ENCODE measurements at places on chromosomes 4 and X. TPM values are rescaled to one million over a fixed set of nuclear protein-coding genes. Genes with fewer than 3 reads are reported as not detected.
A peak's percentile ranks its signal among the peaks of the same experiment; 100 is the strongest.

- DNase-seq, result peak; percentile 71
Measured at GRCh38 chr4:40309250-40309774, 25.8 kb upstream of the CHRNA9 start.

GRCh38 chr4:22790631-22791030 is 97.9 kb downstream of the GBA3 start:
- DNase-seq, result no peak

GRCh38 chr4:38867478-38868058 is at the start of gene FAM114A1:
Gene FAM114A1 (plus strand): TSS chr4:38867806. CDS start chr4:38878079, 10,273 bp downstream.
- peak; percentile 98 for DNase-seq

DNA sequence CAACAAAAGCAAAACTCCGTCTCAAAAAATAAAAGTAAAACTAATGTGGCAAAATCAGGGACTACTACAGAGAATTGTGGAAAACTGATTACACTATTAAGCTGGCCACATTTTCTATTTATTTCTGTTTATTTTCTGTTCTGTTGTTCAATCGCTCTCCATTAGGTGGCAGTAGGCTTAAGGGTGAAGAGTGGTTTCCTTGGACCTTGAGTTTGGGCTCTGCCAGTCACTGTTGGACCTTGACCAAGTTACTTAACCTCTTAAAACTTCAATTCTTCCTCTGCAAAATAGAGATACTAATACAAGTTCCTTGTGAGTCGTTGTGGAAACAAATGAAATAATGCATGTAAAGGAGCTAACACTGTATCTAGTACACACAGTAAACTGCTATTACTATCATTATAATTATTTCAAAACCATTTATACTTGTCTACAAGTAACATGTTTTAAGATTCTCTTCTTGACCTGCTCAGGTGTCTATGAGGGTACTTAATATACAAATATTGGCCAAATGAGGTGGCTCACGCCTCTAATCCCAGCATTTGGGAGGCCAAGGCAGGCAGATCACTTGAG is 15.2 kb downstream of the HSD17B11 start:
- DNase-seq, result peak; percentile 60

DNA sequence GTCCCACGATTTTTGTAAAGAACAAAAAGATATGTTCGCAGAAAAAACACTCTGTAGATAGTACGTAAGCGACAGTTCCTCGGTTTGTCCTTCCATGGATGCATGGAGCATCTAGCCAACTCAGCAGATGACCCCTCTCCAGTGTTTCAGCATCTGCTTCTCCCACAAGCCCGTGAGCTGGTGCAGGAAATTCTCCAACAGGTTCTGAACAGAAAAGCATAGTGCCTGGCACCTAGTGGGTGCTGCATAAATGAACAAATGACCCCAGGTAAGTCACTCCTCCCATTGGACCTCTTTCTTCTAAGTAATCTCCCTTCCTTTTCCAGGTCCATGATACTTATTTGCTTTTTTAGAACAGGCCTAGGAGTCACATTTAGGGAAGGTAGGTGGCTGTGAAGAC is 966 bp upstream of the KIAA0232 start:
- peak; percentile 54 for DNase-seq

GRCh38 chrX:7108030-7108429 is 39.5 kb upstream of the STS start:
- DNase-seq, result no peak

DNA sequence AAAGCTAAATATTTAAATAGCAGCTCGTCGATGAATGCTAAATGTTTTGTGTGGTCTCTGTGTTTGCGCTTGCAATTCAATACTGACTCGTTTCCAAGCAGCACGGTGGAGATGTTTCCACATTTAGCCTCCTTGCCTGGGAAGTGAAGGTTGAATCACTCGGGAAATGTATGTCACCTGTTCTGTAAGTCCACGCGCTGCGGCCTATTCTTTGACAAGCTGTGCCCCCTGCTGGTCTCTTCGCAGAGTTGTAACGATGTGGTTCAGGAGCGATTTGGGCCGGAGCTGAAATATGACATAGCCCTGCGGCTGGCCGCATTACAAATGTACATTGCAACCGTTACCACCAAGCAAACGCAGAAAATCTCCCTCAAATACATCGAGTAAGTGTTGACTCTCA is 89.6 kb upstream of the PRPS2 start:
- no peak for DNase-seq

- peak; percentile 51 for DNase-seq
Measured at GRCh38 chr4:8279321-8280157, 10.0 kb downstream of the HTRA3 start.

DNA sequence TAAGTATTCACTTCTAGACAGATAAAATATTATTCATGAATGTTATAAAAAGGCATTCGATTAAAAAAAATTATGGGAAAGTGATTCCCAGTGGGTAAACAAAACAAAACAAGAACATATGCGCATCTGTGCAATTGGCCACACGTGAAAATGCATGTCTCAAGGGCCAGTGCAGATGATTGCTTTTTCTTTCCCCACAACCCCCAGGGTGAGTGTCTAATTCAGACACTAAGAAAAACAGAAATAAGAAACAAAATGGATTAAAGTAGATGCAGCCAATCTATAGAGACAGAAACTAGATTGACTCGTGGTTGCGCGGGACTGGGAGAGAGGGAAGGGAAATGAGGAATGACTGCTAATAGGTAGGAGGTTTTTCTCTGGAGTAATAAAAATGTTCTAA is 49.5 kb downstream of the GPM6A start:
- no peak for DNase-seq

DNA sequence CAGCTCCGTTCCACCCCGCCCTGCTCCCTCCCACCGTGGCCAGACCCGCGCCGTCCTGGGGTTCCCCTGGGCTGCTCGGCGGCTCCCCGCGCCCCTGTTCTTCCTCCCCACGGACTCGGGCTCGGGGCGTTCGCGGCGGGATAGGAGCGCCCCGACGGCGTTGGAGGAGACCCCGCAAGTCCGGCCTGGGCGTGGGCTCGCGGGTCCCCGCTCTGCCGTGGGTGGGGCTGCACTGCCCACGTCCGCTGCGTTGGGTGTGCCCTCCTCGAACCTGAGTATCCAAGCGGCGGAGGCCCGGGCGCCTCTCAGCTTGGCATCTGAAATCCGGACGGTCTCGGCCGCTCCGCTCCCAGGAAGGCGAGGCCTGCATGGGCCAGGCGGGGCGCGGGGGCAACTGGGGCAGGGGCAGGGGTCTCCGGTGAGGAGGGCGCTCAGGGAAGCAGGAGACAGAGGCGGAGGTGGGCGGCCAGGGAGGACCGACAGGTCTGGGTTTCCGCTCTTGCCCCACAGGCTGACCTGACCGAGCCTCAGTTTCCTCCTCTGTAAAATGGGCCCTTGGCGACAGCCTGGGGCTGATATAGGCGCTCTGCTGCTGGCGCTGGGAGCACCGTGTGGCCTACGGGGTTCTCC is 12.0 kb upstream of the NAT8L start:
- DNase-seq, result peak; percentile 48

DNA sequence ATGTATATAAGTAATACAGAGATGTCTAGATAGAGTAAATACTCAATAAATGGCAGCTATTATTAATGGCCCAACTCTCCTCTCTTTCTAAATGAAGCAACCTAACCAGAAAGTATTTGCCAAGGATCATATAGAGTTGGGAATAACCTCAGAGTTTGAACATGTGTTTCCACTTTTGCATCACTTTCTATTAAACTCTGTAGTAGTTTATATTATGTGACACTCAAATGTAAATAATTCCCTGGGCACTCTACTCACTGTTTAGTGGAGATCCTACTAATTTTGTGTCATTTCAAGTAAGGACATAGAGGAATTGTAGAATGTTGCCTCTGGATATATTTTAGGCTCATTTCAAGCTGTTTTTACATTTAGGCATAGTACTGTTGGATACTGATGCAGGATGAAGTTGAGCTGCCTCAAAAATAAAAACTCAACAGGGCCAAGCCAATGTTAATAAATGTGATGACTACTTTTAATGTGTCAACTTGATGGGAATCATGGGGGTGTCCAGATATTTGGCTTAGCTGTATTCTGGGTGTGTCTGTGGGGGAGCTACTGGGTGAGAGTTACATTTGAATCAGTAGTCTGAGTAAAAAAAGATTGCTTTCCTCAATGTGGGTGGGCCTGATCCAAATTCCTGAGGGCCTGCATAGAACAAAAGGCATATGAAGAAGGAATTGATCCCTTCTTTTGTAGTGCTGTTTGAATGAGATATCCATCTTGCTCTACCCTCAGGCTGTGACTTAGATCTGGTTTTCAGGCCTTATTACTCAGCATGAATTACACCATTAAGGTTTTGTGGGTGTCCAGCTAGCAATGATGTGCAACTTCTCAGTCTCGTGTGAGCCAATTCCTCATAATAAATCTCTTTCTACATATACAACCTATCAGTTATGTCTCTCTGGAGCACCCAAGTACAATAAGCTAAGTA is 1368.2 kb downstream of the STIM2 start:
- no peak for DNase-seq

DNA sequence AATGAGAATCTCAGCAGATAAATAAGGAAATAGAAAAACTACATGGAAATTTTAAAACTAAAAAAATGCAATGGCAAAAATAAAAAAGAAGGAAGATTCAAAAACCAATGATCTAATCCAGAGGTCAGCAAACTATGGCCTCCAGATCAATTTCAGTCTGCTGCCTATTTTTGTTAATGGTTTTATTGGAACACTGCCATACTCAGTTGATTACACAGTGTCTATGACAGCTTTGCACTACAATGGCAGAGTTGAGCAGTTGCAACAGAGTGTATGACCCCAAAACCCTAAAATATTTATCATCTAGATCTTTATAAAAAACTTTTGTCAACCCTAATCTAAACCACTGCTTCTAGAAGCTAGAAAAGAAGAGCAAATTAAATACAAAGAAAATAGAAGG is 170.3 kb downstream of the RAB28 start:
- DNase-seq, result no peak

GRCh38 chr4:169103966-169104412 is 93.9 kb upstream of the CBR4 start:
- no peak for DNase-seq

DNA sequence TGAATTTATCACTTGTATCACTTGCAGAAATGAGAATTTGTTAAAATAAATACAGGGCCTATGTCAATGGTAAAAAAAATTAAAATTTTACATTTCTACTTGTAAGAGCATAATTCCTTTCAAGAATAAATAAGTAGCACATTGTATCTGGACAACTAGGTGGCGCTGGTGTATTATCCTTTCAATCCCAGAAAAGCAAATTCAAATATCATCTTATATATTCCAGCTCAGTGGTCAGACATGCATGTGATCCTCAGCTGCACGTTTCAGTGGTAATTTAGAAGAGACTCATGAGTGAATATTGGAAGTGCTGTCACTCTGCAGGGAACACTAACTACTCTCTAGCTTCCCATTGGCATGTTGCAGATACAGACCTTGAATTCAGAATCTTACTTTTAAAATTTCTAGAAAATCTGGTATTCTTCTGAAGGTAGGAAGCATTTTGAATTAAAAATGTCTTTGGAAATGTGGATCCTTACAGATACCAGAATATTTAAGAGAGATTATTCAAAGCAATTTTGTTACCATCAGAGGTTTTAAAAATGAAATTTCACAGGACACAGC is 1414.7 kb upstream of the TENM3 start:
- DNase-seq, result no peak

- no peak for DNase-seq
Measured at GRCh38 chr4:121790976-121791375, 10.1 kb upstream of the EXOSC9 start.

DNA sequence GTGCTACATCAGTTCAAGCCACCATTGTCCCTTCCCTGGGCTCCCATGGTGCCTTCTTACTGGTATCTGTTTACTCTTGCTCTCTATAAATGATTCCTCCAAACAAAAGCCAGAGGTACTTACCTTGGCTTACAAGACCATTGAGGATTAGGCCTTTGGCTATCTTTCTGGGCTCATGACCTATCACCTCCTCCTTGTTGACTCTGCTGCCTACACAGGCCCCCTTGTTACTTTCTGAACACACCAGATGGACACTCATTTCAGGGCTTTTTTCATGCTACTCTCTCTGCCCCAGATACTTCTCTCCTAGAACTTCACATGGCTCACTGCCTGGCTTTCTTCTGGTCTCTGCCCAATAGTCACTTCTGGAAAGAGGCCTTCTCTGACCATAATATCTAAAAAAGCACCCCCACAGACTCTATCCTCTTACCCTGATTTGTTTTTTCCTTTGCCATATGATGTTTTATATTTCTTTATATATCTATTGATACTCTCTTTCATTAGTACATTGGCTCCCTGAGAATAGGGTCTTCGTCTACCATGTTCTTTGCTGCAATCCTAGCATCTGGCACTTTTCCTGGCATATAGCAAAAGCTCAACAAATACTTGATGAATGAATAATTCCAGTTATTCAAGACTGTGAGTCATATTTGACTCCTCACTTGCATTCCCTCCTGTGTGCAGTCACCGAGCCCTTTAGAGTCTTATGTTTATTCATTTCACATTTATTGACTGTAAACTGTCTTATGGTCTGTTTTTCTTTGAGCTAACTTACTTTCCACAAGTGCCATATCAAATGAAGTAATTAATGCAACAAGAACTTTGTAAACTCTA is 27.1 kb upstream of the TAPT1 start:
- peak; percentile 88 for DNase-seq

The MAGEB10 gene
- total RNA-seq, result not detected

The TREX2 gene
- total RNA-seq, result 3.3 TPM

The C4orf36 gene
- 0.72 TPM for total RNA-seq

The QRFPR gene
- not detected for total RNA-seq

The APEX2 gene
- 6.5 TPM for total RNA-seq

All from osteoblast (primary cell).